A673 (cell line): ENCODE measurements at places on chromosomes 1 and 21.
A peak's percentile ranks its signal among the peaks of the same experiment; 100 is the strongest.

GRCh38 chr1:5989731-5990271 lies 2.4 kb downstream of the NPHP4 start:
- no peak for DNase-seq

- peak; percentile 45 for DNase-seq
These were observed 9.0 kb downstream of the NSL1 start for GRCh38 chr1:212782422-212783154.

- DNase-seq = no peak
These were observed 112.3 kb downstream of the TM2D1 start for GRCh38 chr1:61612602-61613001.

DNA sequence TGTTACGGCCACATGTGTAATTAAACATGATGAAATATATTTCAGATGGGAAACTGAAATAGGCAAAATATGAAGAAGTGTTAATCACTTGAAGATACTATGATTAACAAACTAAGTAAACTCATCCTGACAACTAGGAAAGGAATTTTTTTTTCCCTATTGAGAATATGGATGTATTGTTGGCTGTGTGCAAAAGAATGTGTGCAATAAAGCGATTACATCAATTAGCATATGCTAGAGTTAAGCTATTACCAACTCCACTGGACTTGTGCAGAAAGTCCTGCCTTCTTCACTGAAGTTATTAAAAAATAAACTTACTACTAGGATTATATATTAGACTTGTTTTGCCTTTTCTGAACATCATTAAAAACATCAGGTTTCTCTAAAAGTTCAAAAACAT lies 143.2 kb upstream of the DMRTA2 start:
- no peak for DNase-seq
